Spinal cord (tissue), 10 donors: ENCODE measurements at places on chromosomes 2 and 18. TPM values are rescaled to one million over a fixed set of nuclear protein-coding genes. Genes with fewer than 3 reads are reported as not detected.

The TNS1 gene
- 46.9 TPM for total RNA-seq

The VIL1 gene
- total RNA-seq, result 0.11 TPM

The ABCG5 gene
- 0.10 TPM for total RNA-seq

The ZSWIM2 gene
- total RNA-seq, result 0.28 TPM

The ITGA6 gene
- 95.2 TPM for total RNA-seq

The TSPYL6 gene
- total RNA-seq, result 0.17 TPM

The SKOR2 gene
- total RNA-seq, result 1.3 TPM

The IAH1 gene
- 44.9 TPM for total RNA-seq

The IL36G gene
- total RNA-seq, result not detected

The MATN3 gene
- total RNA-seq, result 4.1 TPM

The GNAL gene
- 67.0 TPM for total RNA-seq

The FER1L5 gene
- 0.30 TPM for total RNA-seq

The UGT1A4 gene
- total RNA-seq, result not detected

DNA sequence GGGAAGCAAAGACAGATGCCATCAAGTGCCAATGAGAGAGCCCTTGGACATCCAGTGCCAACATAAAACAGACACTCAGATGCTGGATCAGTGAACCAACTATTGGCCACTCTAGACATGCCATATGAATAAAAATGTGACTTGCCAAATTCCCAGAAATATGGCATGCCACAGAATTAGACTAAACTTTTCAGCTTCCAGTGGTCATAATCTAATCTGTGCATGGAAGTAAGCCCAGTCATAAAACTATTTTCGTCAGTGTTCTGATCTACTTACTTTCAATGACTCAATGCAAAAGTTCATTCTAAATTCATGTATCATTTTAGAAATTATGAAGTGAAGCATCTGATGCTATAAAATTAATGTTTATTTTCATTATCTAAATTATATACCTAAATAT lies 1506.2 kb upstream of the NXPH2 start:
- H3K4me1 ChIP-seq, result no peaks in the 10 kb centered on the region
- no peaks in the 10 kb centered on the region for H3K27me3 ChIP-seq
- H3K36me3 ChIP-seq, result no peaks in the 10 kb centered on the region
- no peak overlapping the region for H3K4me3 ChIP-seq

DNA sequence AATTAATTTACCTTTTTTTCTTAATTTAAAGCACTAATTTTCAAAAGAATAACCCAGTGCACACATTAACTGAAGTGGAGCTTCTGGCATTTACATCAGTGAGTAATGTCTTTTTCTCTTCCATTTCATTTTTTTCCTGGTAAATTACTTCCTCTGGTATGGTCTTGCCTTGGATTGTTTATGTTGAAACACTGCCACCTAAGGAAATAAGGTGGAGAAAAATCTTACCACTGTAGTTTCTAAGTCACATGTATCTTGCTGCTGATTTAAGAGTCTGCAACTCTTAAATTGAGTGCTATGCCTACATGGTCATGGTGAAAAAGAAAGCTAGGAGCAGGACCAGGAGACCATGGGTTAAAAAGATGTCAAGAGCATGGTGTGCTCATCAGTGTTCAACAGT lies 51.0 kb downstream of the TTC27 start:
- H3K27ac ChIP-seq, result no peak overlapping the region
- no peaks in the 10 kb centered on the region for H3K27me3 ChIP-seq
- DNase-seq, result no peak
- no peak overlapping the region for H3K4me3 ChIP-seq
- H3K4me1 ChIP-seq, result no peaks in the 10 kb centered on the region

DNA sequence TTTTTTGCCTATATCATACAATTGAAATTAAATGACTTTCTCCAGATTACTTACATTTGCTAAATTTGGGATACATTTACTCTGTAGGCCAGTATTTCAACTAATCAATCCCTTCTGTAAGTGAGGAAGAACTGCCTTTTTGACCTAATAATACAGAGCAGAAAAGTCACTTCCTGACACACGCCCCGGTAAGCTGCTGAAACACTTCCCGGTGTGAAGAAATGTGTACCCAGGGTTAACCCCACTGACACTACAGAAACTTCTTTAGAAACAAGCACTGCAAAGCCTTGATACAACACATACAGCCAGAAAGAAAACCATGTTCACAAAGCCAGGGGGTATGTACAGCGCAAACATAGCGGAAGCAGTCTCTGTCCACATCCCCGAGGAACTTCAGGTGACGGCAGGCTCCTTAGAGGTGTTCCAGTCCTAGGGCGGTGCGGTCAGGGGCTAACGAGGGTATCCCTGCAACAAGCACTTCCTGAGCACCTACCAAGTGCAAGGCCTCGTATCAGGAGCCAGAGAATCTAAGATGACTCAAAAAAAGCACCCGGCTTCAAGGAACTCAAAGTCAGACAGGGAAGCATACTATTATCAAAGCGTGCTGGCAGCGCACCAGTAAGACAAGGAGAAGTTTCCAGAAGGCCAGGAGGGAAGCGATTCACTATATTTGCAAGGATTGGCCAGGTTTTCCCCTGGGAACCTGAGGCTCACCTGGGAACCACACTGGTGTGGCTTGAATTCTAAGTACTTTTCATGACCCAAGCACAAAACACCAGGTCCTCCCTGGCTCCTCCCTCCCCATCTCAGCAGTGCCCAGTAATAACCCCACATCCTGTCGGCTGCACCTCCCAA lies 46.6 kb downstream of the ZNF516 start:
- H3K27ac ChIP-seq, result no peak overlapping the region
- DNase-seq, result no peak
- H3K4me1 ChIP-seq, result peaks cover 65% of the 10 kb centered on the region
- H3K36me3 ChIP-seq, result peaks cover 2% of the 10 kb centered on the region
- H3K4me3 ChIP-seq, result no peak overlapping the region
- H3K27me3 ChIP-seq, result no peaks in the 10 kb centered on the region

DNA sequence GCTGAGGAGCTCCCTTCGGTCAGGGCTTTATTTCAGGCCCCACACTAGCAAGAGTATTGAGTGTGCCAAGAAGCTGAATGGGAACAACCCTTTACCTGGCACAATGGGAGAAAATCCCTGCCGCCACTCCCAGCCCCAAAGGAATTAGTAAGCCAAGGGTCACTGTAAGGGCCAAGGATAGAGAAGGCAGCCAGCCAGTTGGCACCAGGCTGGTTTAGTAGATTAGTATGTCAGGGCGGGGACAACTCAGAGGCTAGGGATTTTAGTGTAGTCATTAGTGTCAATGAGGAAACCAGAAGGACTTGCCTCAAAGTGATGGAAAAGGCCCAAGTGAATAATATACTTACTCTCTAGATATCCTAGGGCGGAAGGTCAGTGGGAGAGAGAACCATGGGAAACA lies 34.9 kb upstream of the CYP26B1 start:
- no peaks in the 10 kb centered on the region for H3K27me3 ChIP-seq
- peaks cover 9% of the 10 kb centered on the region for H3K36me3 ChIP-seq
- H3K27ac ChIP-seq, result no peak overlapping the region
- no peaks in the 10 kb centered on the region for H3K4me1 ChIP-seq

DNA sequence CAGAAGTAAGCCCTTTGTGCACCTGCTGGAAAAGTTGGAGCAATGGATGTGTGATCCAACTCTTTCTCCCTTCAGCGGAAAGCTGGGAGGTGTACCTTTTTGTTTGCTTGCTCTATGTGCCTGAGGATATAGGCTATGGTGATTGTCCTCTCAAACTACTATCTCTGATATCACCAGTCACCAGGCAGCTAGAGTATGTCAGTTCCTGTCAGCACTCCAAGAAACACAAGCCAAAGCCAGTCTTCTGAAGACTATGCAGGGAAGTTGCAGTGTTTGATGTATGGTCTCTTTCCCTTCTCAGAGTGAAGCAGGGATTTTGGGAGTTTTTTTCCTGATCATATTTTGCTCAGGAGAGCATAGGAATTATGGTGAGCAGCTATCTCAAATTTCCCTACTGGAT lies 146.4 kb downstream of the PTH2R start:
- no peak overlapping the region for H3K27ac ChIP-seq
- no peaks in the 10 kb centered on the region for H3K27me3 ChIP-seq
- DNase-seq, result no peak
- H3K4me1 ChIP-seq, result no peaks in the 10 kb centered on the region

GRCh38 chr2:43321446-43321845 lies 95.0 kb upstream of the ZFP36L2 start:
- DNase-seq, result no peak
- no peak overlapping the region for H3K4me3 ChIP-seq
- no peaks in the 10 kb centered on the region for H3K36me3 ChIP-seq
- H3K4me1 ChIP-seq, result peaks cover 6% of the 10 kb centered on the region

- H3K27me3 ChIP-seq, result no peaks in the 10 kb centered on the region
- no peak for DNase-seq
- H3K27ac ChIP-seq, result no peak overlapping the region
- no peak overlapping the region for H3K4me3 ChIP-seq
- H3K4me1 ChIP-seq, result peaks cover 14% of the 10 kb centered on the region
These were observed 11.9 kb downstream of the SDC1 start for GRCh38 chr2:20212871-20213503.

- H3K4me3 ChIP-seq, result peak overlapping the region; percentile 16
- DNase-seq, result peak; percentile 21
- peak overlapping the region; percentile 84 for H3K27ac ChIP-seq
- no peaks in the 10 kb centered on the region for H3K27me3 ChIP-seq
- H3K4me1 ChIP-seq, result peaks cover 47% of the 10 kb centered on the region
- H3K36me3 ChIP-seq, result peaks cover 18% of the 10 kb centered on the region
These were observed 123.2 kb downstream of the SMAD7 start for GRCh38 chr18:48827291-48828193.

- H3K4me1 ChIP-seq, result peaks cover 57% of the 10 kb centered on the region
- no peak for DNase-seq
- H3K27me3 ChIP-seq, result no peaks in the 10 kb centered on the region
- H3K4me3 ChIP-seq, result no peak overlapping the region
These were observed 513.0 kb upstream of the MYT1L start for GRCh38 chr2:2843969-2844548.

DNA sequence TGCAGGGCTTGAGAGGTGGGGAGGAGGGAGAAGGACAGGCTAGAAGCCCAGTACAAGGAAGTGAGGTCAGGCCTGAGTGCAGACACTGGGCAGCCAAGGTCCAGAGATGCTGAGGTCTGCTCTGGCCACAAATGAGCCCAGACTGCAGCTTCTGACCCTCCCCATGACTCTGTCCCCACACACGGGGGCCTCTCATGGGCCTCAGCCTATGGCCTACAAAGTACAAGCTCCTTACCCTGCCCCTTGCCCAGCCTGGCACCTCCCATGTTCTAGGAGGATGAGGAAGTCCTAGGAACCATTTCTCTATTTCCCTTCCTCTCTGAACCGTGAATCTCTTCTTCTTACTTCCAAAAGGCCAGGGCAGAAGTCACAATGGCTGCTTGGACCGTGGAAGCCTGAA lies 193.8 kb downstream of the ANKRD30B start:
- H3K4me1 ChIP-seq, result no peaks in the 10 kb centered on the region
- no peak overlapping the region for H3K27ac ChIP-seq
- no peaks in the 10 kb centered on the region for H3K36me3 ChIP-seq
- H3K27me3 ChIP-seq, result no peaks in the 10 kb centered on the region

- no peaks in the 10 kb centered on the region for H3K4me1 ChIP-seq
- H3K27me3 ChIP-seq, result no peaks in the 10 kb centered on the region
- H3K36me3 ChIP-seq, result no peaks in the 10 kb centered on the region
- no peak for DNase-seq
- H3K27ac ChIP-seq, result no peak overlapping the region
These were observed 2048.0 kb downstream of the SUCLG1 start for GRCh38 chr2:82411071-82411470.

- peaks cover 62% of the 10 kb centered on the region for H3K27me3 ChIP-seq
- H3K4me3 ChIP-seq, result peak within 1 kb of the TSS; percentile 82
These were observed at the start of gene NRP2 for GRCh38 chr2:205682239-205682970. Gene NRP2 (plus strand): TSS chr2:205682501. CDS start chr2:205683291, 790 bp downstream.

- H3K27me3 ChIP-seq, result no peaks in the 10 kb centered on the region
- no peak for DNase-seq
- H3K36me3 ChIP-seq, result no peaks in the 10 kb centered on the region
These were observed 23.0 kb upstream of the RTTN start for GRCh38 chr18:70228536-70228935.

DNA sequence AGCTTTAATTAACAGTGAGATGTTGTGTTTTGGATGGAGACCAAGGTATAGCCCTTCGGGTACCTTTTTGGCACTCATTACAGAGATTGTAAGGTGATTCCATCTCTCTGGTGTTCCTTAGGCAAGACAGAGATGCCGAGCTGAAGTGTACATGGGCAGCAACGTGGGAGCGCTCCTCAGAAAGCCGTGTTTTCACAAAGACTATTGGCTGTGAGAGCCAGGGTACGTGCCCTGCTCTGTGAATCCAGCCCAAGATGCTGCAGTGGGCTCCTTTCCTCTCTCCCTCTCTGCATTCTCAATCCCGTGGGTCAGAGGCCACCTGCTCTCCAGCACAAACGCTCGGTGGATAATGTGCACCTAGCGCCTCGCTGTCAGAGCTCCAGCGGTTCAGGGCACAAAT lies 203.0 kb upstream of the EPHA4 start:
- H3K4me1 ChIP-seq, result no peaks in the 10 kb centered on the region
- H3K4me3 ChIP-seq, result no peak overlapping the region
- no peaks in the 10 kb centered on the region for H3K27me3 ChIP-seq

GRCh38 chr2:19380532-19380931 lies 22.1 kb upstream of the OSR1 start:
- H3K27ac ChIP-seq, result no peak overlapping the region
- no peaks in the 10 kb centered on the region for H3K4me1 ChIP-seq
- H3K27me3 ChIP-seq, result no peaks in the 10 kb centered on the region
- DNase-seq, result no peak
- no peak overlapping the region for H3K4me3 ChIP-seq
- no peaks in the 10 kb centered on the region for H3K36me3 ChIP-seq

DNA sequence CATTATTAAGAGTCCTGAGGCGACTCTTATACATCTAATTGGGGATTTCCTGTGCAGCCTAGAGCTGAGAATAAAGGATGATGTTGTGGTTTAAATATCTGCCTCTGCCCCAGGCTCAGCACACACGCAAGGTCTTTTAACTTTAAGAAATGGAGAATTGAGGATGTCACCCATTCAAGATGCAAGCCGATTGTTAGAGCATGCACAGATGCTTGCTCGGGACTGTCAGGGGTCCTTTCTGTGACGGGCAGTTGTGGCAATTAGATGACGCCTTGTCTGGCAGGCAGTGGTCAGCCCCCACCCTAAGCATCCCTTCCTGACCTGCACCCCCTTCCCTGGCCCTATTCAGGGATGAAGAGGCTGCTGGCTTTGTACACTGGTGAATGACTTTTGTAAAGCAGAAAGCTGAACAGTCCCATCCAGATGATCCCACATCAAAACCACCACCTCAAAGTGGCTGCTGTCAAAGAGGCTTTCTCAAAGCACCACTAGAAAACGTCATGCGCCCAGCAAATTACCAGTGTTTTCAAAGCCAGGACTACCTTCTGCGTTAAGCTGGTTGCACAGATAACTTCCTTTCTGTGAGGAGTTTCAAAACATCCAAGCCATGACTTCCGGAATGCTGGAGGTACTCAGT lies 23.7 kb downstream of the FAM178B start:
- peaks cover 7% of the 10 kb centered on the region for H3K4me1 ChIP-seq
- DNase-seq, result no peak
- H3K27me3 ChIP-seq, result no peaks in the 10 kb centered on the region
- H3K27ac ChIP-seq, result no peak overlapping the region
